ENCODE measurements at places on chromosomes 1 and 21.

GRCh38 chr1:173870252-173871075 lies 2.3 kb downstream of the ZBTB37 start:
- peak; percentile 25 for DNase-seq

- DNase-seq = no peak
These were observed 32.2 kb upstream of the GNG5 start for GRCh38 chr1:84538599-84538998.

GRCh38 chr1:61121631-61122030 lies 39.3 kb downstream of the NFIA start:
- DNase-seq = no peak

DNA sequence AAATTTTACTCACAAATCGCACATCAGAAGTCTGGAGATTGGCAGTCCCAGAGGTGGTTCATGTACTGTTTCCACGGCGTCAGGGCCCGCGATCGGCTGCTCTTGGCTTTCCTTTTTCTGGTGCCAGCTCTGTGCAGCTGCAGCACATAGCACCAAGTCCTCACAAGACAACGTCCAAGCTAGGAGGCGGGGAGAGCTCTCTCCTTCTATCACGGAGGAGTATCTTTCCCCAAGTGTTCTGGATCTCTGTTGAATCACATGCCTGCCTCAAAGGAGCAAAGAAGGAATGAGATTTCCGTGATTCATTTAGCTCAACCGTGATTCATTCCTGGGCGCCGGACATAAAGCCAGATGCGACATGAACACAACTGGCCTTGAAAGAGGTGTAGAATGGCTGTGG lies 25.5 kb downstream of the MT1HL1 start:
- DNase-seq = no peak

- DNase-seq = no peak
These were observed 307.9 kb downstream of the SMYD3 start for GRCh38 chr1:246199086-246199645.

- DNase-seq = no peak
These were observed 22.7 kb downstream of the SERBP1 start for GRCh38 chr1:67407498-67407897.

DNA sequence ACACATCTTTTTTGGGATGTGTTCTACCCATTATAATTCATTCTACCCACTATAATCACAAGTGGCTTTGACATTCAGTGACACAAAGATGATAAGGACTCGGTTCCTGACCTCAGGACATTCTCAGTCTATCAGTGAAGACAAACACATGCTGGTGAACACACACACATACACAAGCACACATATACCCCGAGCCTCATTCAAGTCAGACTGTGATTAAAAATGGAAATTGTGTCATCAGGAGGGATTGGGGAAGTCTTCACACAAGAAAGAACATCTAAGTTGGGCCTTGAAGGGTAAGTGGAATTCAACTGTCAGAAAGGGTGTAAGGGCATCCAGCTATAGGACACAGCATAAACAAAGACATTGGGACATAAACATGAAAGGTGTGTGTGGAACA lies 2.6 kb upstream of the LAD1 start:
- no peak for DNase-seq

GRCh38 chr21:44947111-44947929 lies 7.5 kb downstream of the SLX9 start:
- DNase-seq = no peak

GRCh38 chr1:38197312-38198061 lies 150.9 kb upstream of the POU3F1 start:
- DNase-seq = no peak

DNA sequence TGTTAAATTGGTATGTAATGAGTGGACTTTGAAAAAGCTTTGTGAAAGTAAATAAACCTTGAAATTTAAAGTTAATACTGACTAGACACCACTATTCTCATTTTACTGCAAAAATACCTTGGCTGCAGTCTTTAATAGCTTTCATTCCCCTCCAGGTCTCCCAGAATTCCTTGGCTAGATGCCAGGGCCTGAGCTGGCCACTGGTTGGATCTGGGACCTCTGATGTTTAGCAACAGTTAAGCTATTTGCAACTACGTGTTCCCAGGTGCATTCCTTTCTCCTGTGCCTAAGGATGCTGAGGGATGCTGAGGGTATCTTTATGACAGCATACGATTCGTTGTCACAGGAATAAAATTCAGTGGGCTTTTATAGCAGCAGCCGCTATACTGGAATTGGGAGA lies 938.7 kb downstream of the TTLL7 start:
- DNase-seq = no peak

- DNase-seq = no peak
These were observed 45.7 kb downstream of the ANGPTL1 start for GRCh38 chr1:178825167-178825566.

GRCh38 chr1:201786824-201787223 lies 42.1 kb upstream of the IPO9 start:
- no peak for DNase-seq

DNA sequence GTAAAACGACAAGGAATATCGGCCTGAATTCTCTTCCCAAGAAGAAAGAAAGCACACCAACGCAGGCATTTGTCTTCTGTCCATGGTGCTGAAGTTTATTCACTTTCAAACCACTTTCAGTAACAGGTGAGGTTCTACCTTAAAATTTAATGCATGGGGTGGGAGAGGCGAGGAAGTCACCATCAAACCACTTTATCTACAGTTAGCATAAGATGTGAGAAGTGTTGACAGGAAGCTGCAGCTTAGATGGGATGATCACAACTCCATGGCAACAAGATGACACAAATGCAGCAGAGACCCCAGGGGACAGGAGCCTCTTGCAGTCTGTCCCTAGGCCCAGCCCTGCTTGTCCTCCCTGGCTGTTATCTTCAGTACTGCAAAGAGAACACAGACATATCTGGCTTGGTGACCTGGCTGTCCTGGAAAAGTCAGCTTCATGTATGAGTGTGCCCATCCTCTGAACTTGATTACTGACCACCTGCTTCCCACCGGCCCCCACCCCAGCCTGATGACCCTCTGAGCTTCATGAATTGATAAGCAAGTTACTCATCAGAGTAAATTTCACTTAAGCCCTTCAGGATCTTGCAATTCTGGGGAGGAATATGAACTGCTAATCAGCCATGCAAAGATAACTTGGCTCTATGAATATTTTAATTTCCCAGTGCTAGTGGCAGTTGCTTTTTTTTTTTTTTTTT lies 1.8 kb downstream of the NPPA start:
- no peak for DNase-seq

DNA sequence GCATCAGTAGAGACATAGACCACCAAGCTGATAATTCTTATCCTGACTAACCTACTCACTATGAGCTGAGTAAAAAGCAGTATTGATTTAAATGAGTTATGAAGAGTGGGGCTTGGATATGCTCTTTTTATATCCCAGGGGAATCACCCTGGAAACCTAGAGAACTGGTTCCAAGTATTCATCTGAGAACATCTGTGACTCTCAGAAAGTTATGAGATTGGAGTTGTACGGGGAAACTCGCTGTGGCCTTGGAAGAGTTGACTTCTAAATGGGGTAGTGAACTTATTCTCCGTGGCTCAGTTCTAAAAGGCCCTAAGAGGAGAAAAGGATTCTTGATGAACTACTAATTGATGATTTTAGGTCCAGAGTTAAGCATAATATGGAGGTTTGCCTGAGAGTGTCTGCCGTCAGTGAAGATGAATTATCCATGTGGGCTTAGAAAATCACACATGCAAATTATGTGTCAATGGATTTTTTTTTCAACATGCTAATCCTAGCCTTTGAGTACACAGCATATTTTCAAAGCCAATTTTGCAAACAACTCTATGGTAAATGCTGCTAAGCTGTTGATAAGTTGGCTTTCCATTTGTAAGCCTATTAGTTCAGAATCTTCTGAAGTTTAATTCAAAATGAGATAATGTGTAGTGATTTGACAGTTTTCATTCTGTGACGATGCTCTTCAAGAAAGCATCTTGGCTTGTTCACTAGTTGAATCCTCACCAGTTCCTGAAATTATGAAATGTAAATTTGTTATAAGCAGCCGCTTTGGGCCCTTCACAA lies 122.7 kb downstream of the FGGY start:
- DNase-seq = no peak

GRCh38 chr1:156746728-156747631 lies 4.5 kb downstream of the HDGF start:
- peak; percentile 86 for DNase-seq

- no peak for DNase-seq
These were observed 38.7 kb downstream of the SLC9A1 start for GRCh38 chr1:27116232-27116631.

GRCh38 chr1:85313888-85314696 lies 37.7 kb upstream of the BCL10 start:
- DNase-seq = no peak

- DNase-seq = no peak
These were observed 165.3 kb downstream of the GALNT2 start for GRCh38 chr1:230232371-230232771.

DNA sequence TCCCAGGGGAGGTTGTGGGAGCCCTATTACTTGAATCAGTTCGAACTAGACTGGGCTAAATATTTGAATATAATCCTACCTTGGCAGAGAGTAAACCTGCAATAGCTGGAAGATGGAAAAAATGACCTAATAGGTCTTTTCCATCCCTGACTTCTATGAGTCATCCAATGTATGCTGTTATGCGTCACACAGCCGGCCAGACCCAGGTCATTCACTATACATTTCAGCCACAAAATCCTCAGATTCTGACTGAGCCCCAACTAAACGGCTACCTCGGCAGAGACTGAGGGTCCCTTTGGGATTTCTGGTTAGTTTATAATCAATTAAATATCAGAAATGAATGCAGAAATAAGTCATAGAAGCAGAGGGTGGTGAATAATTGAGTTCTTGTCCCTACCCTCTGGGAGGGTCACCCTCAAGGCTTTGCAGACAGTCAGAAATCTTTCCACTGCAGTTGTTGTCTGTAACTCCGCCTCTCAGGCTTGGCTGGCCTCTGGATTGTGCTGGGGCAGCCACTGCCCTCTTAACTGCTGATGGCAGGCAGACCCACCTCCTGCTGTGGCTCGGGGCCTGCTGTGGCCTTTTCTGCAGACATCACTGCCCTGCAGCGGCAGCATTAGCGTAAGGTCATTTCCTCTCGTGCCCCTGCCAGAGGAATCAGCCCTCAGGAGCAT lies 240.5 kb downstream of the TGFB2 start:
- DNase-seq = no peak

DNA sequence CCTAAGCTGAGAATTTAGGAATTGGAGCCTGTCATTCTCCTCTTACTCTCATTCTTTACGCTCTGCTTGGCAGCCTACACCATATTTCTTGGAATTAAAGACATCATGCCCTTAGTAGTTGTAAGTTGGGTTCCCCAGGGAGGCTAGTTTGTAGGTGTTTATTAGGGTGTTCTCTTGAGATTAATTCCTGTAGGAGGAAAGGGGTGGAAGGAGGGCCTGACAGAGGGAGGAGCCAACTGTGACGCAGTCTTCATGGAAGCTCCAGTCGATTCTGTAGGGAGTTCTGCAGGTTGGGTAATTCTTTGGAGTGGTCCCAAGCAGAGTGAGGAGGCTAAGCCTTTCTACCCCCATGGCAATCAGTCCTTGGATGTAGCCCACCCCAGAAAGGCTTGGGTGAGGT lies 111.4 kb downstream of the HHAT start:
- no peak for DNase-seq

DNA sequence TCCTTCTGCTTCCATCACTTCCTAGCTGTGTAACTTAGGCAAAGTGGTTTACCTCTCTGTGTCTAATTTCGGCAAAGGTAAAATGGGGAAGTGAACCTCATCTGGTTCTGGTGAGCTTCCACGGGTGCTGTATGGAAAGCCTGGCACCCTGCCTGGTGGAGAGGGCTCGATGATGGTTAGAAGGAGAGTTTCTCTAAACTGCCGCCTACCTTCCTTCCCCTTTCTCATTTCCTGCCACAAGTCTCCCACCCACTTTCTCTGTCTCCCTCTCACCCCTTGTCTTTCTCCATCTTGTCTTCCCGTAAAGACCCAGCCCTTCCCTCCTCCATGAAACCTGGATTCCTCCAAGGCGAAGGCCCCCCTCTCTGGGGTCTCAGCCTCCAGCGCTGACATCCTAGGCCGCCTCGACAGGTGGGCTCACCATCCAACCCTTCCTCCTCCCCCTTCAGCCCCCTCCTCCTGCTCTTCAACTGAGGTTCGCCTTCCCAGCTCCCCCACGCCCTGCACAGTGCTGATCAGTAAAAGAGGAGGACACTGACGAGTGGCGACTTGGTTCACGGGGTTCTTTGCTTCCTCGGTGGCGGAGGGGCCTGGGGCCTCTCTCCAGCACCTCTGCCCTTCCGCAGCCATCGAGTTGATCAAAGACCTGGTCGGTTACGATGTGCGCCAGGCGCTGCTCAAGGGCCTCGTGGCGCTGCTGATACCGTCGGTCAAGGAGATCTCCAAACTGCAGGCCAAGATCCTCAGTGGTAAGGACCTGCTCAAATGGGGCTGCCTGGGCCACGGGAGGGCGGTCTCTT lies 7.3 kb downstream of the RNU5D-1 start:
- peak; percentile 55 for DNase-seq

DNA sequence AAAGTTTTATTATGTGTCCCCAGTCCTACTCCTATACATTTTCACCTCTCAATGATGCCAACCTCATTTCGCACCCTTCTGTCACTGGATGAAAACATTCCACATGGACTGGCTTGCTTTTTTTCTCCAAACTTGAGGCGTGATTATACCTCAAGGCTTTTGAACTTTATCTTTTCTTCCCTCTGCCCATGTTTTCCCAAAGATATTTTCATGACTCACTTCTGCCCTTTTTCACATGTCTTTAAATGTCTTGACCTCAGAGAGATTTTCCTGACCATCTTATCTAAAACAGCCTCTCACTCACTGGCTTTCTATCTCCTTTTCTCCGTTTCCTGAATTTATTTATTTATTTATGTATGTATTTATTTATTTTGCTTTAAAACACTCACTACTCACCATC lies 659.0 kb downstream of the PTPRC start:
- DNase-seq = no peak

GRCh38 chr21:26061437-26061836 lies 109.1 kb downstream of the APP start:
- DNase-seq = no peak

GRCh38 chr1:220001095-220001501 lies 45.2 kb downstream of the EPRS1 start:
- DNase-seq = no peak

GRCh38 chr1:228744356-228744755 lies 9.1 kb downstream of the RHOU start:
- no peak for DNase-seq

DNA sequence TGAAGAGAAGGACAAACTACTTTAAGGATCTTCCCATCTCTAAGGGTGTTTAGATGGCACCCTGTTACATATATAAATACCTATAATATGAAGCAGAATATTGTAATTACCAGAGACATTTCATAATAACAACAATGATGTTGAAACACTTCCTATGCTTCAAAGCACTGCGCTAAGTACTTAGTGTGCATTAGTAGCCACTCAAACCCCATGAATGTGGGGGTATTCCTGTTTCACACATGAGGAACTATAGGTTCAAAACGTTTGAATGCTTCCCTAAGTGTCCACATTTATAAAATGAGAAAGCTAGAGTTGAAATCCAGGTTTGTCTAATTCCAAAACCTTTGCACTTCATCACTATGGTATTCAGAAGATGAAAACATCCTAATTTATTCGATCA lies 18.5 kb upstream of the OR10J5 start:
- no peak for DNase-seq

GRCh38 chr1:224881762-224882211 lies 47.7 kb upstream of the DNAH14 start:
- no peak for DNase-seq

GRCh38 chr21:15219894-15220293 lies 155.1 kb upstream of the NRIP1 start:
- DNase-seq = no peak

- DNase-seq = no peak
These were observed 82.8 kb downstream of the CD247 start for GRCh38 chr1:167435484-167435883.
